Left renal pelvis (tissue), 4 donors: ENCODE measurements at places on chromosomes 1 and 21. TPM values are rescaled to one million over a fixed set of nuclear protein-coding genes. Genes with fewer than 3 reads are reported as not detected.

DNA sequence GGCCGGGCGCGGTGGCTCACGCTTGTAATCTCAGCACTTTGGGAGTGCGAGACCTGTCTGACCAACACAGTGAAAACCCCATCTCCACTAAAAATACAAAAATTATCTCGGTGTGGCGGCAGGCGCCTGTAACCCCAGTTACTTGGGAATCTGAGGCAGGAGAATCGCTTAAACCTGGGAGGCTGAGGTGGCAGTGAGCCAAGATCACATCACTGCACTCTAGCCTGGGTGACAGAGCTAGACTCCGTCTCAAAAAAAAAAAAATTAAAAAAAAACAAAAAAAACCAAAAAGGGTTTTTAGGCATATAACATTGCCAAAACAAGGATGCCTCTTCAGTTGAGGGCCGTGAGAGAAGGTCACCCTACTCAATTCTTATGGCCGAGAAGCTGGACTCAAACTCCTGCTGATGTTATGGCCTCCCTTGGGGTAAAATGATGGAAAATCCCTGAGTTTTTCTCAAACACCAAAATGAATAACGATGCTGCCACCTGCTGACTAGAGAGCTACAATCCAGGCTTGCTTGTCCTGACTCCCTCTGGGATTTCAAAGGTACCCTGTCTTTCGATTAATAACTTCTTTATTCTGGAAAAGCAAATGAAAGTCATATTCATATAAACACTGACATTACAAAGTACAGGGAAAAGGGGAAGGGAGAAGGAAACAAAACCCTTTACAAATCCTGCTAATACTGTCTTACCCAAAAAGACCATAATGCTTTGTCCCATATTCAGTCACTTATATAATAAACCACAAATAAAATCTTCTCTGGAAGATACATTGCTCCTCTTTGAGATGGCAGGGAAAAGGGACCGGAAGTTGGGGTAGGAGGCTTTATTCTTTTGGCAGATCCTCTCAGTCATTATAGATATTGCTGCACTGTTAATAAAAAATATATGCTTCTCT lies 10.7 kb downstream of the RAB42 start:
- no peak for DNase-seq

- no peak for DNase-seq
These were observed 13.8 kb upstream of the SEC16B start for GRCh38 chr1:177983482-177984135.

- DNase-seq, result no peak
These were observed 494 bp upstream of the PIP5K1A start for GRCh38 chr1:151197863-151198253.

- no peak for DNase-seq
These were observed 18.7 kb upstream of the SLAMF6 start for GRCh38 chr1:160541622-160542302.

- DNase-seq, result peak; percentile 31
These were observed 64.7 kb upstream of the FGGY start for GRCh38 chr1:59232216-59232615.

GRCh38 chr1:61370177-61370912 lies 288.0 kb downstream of the NFIA start:
- no peak for DNase-seq

DNA sequence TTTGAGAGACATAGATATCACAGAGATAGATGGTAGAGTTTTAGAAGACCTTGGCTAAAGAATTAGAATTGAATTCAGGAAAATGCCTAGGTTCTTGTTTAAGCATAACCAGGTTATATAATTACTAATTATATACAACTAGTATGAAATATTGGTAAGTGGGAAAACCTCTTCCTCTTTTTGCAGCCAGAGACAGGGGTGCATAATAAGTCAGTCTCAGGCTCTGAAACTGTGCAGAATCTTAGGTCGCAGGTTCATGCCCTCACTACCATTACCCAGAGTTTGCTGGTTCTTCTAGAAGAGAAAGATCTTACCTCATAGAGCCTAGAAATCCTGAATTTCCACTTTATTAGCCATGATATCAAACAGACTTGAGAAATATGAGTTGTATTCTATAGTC lies 183.3 kb downstream of the NEK7 start:
- DNase-seq, result no peak

- DNase-seq, result peak; percentile 71
These were observed 17.2 kb downstream of the NFYC start for GRCh38 chr1:40708750-40709099.

DNA sequence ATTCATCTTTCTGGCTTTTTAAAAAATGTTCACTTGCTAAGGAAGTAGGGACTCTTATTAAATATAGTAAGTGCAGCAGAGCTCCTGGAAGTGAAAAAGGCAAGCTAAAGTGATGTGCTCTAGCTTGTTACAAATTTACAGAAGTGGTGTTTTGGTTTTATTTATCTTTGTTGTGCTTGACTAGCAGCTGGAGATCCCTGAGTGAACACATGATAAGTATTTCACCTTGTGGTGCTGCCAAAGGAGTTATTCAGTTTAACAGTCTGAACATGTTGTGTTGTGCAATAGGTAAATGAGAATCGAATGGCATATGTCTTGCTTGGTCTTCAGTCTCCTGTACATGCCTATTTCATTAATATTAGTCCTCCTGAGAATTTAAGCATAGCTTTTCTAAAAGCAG lies 315.7 kb downstream of the TPR start:
- no peak for DNase-seq

DNA sequence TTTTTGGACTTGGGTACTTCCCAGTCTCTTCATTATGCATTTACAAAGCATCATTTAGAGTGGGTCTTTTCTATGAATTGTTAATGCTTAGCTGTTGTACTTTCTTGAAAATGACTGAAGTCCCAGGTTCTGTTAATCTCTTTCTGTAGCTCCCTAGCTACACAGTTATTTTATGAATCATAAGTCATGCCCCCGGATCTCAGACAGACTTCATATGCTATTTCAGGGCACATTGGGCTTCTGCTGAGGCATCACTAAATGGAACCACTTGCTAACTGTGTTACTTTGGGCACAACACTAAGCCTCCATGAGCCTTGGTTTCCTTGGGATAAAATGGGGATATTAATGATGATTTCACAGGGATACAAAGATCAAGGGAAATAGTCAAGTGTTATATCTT lies 55.5 kb upstream of the RBM15 start:
- DNase-seq, result no peak

The UBE2Q1 gene
- polyA plus RNA-seq, result 118 TPM

The FCRL6 gene
- 0.29 TPM for polyA plus RNA-seq

The UQCRH gene
- 240 TPM for polyA plus RNA-seq
